Cardiac septum (tissue), 1 donor: ENCODE measurements at places on chromosomes 12 and 14. TPM values are rescaled to one million over a fixed set of nuclear protein-coding genes. Genes with fewer than 3 reads are reported as not detected.

CDCA3 gene
- 0.65 TPM for total RNA-seq

TMEM179 gene
- total RNA-seq = 0.89 TPM

MAPKAPK5 gene
- total RNA-seq = 25.7 TPM

REP15 gene
- total RNA-seq = 3.6 TPM

CD163 gene
- total RNA-seq = 20.6 TPM
